BJ (cell line): ENCODE measurements at places on chromosomes 2 and 18. TPM values are rescaled to one million over a fixed set of nuclear protein-coding genes. Genes with fewer than 3 reads are reported as not detected.
A peak's percentile ranks its signal among the peaks of the same experiment; 100 is the strongest.

SERPINB3 gene
- polyA plus RNA-seq = not detected in 2 replicates

- no peak for DNase-seq
Observed at GRCh38 chr2:40220177-40220925, 231.5 kb downstream of the SLC8A1 start.

- peak; percentile 85 for DNase-seq
Observed at GRCh38 chr2:44100351-44100750, 68.3 kb upstream of the PPM1B start.

- DNase-seq = no peak
Observed at GRCh38 chr2:231362555-231363184, 32.8 kb upstream of the B3GNT7 start.
